ENCODE measurements at places on chromosomes 3 and 15. TPM values are rescaled to one million over a fixed set of nuclear protein-coding genes. Genes with fewer than 3 reads are reported as not detected.

Gene MYLK
- not detected for total RNA-seq

Gene ACKR2
- total RNA-seq = 0.49 TPM

Gene ANXA2
- total RNA-seq = 148 TPM

Gene GXYLT2
- total RNA-seq = not detected

Gene NOX5
- total RNA-seq = 0.08 TPM

Gene SRP14
- total RNA-seq = 120 TPM

Gene MORC1
- total RNA-seq = not detected

Gene RHO
- total RNA-seq = not detected

Gene CHRM5
- not detected for total RNA-seq
